ENCODE measurements at places on chromosomes 6 and 20. TPM values are rescaled to one million over a fixed set of nuclear protein-coding genes. Genes with fewer than 3 reads are reported as not detected.
A peak's percentile ranks its signal among the peaks of the same experiment; 100 is the strongest.

DNA sequence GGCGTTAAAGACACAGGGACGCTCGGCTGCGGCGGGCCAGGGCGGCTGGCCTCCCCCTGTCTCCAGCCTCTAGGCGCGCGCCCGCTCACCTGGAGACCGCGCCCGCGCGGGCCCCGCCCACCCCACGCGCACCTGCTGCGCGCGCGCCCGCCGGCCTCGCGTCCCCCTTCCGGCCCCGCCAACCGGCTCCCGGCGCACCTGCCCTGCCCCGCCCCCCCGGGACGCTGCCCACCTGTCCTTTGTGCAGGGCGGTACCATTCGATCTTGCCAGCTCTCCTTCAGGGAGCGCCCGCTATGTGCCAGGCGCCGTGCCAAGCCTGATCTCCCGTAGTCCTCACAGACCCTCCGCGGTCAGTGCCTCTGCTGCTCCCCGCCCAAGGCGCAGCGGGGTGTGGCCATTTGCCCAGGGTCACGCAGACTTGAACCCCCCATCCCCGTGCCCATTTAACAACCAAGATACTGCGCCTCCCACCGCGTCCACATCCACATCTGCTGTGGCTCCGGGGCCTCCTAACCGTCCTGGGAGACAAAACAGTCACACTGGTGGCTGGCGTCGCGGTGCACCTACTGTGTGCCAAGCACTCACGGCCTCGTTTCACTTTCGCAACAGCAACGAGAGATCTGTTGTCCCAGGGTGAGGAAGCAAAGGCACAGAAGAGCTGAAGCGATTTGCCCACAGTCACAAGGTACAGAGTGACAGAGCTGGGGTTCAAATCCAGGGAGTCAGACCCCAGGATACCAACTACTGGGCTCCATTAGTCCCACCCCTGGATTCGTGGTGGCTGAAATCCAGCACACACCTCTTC lies 48.1 kb downstream of the NOL4L start:
- DNase-seq, result peak; percentile 66

DNA sequence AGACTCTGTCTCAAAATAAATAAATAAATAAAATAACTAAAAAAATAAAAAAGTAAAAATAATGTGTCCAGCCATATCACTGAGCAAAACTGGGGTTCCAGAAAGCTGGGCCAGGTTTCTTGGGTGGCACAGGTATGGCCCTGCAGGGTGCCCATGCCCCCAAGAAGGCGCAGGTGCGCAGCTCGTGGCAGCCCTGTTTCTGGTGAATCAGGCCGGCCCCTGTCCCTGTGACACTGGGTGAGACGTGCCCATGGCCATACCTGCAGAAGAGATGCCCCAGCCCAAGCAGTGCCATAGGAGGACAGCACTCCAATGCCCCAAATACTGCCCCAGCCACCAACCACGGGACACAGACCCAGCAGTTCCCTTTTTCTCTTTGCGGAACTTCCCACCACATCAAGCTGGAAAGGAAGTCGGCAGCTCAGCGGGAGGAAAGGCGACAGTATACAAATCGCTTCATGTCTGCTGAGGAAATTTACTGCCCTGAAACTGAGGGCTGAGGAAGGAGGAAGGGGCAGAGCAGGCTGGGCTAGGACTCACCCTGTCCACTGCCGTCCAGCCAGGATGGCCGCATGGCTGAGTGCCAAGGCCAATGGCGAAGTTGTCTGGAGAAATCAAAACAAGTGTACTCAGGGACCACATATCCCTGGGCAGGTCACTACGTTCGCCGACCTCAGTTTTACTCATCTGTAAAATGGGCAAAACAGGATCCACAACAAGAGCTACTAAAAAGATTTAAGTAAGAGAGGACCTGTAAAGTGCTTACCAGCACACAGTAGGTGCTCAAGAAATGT lies 55.4 kb downstream of the PREX1 start:
- DNase-seq, result no peak

DNA sequence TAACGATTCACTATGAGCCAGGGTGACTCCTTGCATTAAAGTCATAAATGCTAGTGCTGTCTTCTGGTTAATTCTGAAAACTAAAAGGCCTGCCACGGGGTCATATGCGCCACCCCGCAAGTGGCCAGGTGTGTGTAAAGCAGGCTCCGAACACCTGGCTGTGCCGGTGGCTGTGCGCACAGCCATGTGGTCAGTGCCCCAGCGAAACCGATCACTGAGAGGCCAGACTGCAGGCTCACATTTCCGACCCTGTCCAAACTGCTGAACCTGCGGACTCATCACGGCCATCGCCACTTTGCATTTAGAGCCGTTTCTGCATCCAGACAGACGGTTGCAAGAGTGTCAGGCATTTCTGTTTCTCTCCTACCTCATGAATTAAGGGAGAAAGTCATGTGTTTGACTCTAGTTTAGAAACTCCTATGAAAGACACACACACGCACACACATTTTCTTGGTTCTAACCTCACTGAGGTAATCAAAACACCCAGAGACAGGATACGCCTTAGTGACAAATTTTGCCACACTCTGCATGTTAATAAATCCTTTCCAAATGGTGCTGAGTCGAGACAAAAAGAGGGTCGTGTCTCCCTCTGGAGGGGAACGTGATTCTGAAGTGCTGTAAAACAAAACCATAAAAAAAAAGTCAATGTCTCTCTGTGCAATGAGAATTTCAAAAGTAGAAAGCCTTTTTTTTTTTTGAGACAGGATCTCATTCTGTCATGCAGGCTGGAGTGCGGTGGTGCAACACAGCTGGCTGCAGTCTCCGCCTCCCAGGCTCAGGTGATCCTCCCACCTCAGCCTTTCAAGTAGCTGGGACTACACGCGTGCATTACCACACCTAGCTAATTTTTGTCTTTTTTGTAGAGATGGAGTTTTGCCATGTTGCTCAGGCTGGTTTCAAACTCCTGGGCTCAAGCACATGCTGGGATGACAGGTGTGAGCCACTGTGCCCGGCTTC lies 31.0 kb upstream of the TCFL5 start:
- no peak for DNase-seq

GRCh38 chr20:40175296-40175695 lies 513.7 kb downstream of the MAFB start:
- no peak for DNase-seq

GRCh38 chr6:7104752-7105151 lies 3.0 kb upstream of the RREB1 start:
- DNase-seq, result no peak

GRCh38 chr20:38159957-38160756 lies 4.9 kb downstream of the TGM2 start:
- DNase-seq, result no peak

DNA sequence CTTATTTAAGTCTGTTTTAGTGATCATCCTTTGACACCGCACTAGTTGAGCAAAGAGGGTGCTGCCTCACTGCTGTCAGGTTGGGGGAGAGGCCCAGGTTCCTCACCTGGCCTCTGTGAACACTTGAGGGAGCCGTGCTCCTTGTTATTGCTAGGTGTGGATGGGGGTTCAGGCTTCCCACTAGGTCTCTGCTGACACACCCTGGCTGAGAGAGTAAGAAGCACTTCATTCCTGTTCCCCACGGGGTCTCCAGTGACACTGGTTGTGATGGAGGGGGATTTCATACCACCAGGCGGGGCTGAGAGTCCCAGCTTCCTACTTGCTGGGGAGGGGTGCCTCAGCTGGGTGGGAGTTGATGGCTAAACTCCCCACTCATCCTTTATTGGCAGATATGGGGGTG lies 11.1 kb upstream of the NOTCH4 start:
- no peak for DNase-seq

DNA sequence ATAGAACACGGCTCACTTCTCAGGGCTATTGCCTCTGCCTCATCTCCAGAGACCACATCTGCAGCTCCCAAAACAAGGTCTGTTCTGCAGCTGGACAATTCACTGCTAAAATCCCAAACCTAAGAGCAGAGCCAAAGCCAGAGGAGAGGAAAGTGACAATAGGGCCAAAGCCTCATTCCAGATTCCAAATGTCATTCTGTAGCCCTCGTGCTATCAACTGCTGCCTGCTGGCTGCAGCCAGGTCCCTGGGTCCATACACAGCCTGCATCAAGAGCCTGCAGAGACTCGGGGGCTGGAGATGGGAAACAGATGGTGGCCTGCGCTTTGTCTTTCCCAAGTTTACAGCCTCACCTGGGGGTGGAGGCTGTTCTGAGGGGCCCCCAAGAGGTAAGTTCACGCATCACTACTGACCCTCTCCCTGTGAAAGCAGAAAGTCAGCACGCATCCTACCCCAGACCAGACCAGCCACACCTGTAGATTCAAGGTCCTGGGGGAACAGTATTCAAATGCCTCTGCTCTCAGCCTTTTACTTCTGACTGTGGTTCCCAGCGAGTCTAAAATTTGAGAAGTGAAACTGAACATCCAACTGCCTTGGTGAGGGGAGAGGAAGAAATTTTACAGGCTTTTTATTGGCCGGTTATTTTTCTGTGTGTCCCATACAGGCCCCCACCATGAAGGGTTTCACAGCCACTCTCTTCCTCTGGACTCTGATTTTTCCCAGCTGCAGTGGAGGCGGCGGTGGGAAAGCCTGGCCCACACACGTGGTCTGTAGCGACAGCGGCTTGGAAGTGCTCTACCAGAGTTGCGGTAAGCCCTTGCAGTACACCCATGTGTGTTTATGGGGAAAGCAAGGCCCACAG lies at the start of gene LY86:
Gene LY86 (plus strand): TSS at position 657 of the 860 bp plus-strand sequence. CDS start 15 bp downstream, at position 672.
- DNase-seq, result no peak

DNA sequence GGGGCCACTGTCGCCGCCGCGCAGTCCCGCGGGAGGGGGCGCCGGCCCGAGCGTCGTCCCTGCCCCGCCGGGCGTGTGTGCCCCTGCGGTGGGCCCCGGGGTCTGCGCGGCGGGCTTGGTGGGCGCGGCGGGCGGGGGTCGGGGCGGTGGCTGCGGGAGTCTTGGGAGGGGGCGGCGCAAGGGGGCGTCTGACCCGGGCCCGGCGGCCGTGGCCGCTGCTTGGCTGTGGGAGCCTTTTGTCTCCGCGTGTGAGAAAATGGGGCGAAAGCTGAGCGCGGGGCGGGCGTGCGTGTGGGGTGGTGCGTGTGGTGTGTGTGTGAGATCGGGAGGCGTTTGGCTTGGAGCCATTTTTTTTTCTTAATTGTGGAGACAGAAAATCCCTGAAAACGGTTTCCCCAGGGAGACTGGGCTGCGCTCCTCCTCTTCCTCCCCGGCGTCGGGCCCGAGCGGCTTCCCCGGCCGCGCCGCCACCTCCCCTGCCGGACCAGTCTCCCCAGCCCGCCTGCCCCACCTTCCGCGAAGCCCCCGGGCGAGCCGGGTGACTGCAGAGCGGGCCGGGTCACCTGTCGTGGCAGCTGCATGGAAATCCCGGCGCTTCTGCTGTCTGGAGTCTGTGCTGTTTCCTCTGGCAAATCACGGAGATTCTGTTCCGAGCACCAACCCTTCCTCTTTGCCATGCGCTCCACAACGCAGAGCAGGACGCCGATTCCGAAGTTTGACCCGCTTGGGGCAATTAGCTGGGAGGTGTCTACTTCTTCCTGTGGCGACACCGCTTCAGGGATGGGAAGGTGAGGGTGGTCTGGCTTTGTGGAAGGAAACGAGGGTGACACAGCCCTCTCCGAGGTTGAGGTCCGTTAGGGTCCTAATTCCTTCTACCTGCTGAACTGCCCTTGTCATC lies 64.4 kb downstream of the GTF2H5 start:
- peak; percentile 55 for DNase-seq

DNA sequence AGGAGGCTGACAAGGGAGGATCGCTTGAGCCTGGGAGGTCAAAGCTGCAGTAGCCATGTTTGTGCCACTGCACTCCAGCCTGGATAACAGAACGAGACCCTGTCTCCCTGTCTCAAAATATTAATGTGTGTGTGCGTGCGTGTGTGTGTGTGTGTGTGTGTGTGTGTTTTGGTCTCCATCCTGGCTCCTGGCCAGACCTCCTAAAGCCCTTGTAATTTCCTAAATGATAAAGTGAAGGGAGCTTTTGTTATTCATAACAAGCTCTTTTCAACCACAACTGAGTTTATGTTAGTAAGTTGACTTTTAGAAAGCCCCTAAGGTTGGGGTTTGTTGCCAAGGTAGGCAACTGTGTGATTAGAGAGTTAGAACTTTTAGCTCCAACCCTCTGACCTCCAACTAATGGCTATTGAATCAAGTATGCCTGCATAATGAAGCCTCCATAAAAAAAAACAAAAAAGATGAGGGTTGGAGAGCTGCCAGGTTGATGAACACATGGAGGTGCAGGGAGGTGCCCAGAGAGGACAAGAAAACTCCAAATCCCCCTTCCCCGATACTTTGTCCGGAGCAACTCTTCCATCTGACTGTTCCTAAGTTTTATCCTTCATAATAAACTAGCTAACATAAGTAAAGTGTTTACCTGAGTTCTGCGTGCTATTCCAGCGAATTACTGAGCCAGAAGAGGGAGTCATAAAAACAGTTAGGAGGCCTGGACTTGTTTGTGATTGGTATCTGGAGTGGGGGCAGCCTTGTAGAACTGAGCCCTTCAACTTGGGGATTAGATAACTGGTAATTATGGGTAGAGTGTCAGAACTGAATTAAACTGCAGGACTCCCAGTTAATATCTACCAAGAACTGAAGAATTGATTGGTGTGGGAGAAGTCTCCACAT lies 5.3 kb upstream of the AIF1 start:
- no peak for DNase-seq

GRCh38 chr20:63071541-63072181 lies 64.9 kb upstream of the BHLHE23 start:
- DNase-seq, result no peak

DNA sequence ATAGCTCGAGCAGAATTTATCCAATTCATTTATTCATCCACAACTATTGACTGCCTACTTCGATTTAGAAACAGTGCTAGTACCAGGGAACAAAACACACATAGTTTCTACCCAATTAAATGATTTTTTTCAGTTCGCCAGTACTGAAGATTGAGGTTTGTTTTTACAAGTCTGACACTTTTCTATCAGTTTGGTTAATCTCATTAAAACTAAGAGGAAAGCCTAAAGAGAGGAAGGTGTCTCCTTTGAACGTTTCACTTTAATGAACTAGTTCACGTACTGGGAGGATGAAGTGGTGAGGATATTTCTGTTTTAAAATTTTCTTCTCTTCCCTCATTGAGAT lies 570 bp upstream of the ANKS1A start:
- DNase-seq, result no peak

DNA sequence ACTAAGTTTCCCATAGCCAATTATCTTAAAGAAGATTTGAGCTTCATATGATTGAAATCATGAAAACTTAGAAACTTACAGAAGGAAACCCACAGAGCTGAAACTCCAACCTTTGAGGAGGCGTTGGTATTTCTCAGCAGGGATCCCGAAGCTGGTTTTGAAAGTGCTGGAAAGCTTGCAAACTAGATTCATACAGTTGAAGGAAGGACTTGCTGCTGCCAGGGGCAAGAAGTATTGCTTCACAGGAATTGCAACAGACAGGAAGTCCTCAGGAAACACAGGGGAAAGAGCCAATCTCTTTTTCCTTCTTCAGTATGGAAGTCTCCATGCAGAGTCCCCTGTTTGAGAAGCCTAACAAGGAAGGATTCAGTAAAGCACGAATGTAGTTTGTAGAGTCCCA lies 419.7 kb downstream of the CD109 start:
- no peak for DNase-seq

- no peak for DNase-seq
Measured at GRCh38 chr6:106025655-106026054, 60.5 kb upstream of the PRDM1 start.

GRCh38 chr6:43823390-43823789 lies 53.4 kb downstream of the VEGFA start:
- DNase-seq, result no peak

GRCh38 chr20:37299718-37300528 lies 10.5 kb downstream of the MANBAL start:
- no peak for DNase-seq

GRCh38 chr20:63118303-63119120 lies 97.4 kb downstream of the YTHDF1 start:
- DNase-seq, result no peak

Gene PAK5
- not detected for total RNA-seq

Gene TRIM15
- total RNA-seq, result not detected

Gene ID1
- 0.37 TPM for total RNA-seq

Gene B3GALT4
- total RNA-seq, result 1.8 TPM

Gene PDYN
- not detected for total RNA-seq

Gene NFATC2
- 31.0 TPM for total RNA-seq

Gene SPATS1
- not detected for total RNA-seq

Gene LY6G5C
- total RNA-seq, result 2.4 TPM

Measured in activated naive CD8-positive, alpha-beta T cell treated with anti-CD3 and anti-CD28 coated beads for 36 hours (primary cell).